ENCODE measurements at places on chromosomes 4 and X. TPM values are rescaled to one million over a fixed set of nuclear protein-coding genes. Genes with fewer than 3 reads are reported as not detected.
A peak's percentile ranks its signal among the peaks of the same experiment; 100 is the strongest.

The ADH6 gene
- total RNA-seq: not detected

The TLR6 gene
- total RNA-seq: 1.8 TPM

The RHOXF1 gene
- total RNA-seq: not detected

The DAPP1 gene
- 24.7 TPM for total RNA-seq

DNA sequence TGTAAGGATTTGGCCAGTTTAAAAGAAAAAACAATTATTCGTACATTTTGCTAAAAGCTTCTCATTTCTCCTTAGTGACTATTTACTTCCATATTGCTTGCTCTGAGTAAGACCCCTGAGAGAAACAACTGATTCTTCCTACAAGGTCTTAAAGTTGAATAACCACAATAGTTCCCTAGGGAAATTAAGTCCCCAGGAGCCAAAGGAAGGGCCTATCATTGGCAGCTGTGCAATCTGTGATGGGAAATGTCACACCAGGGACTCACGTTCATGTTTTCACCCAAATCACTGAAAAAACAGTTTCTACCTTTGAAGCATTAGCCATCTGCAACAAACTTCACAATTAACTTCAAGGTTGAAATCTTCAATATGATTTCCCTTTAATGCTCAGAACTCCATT, 66.7 kb downstream of the JADE1 start:
- DNase-seq: no peak

GRCh38 chr4:68861057-68861456, 45.3 kb downstream of the UGT2B10 start:
- DNase-seq: no peak

- no peak for DNase-seq
Observed at GRCh38 chr4:155367608-155368007, 9.2 kb downstream of the MAP9 start.

GRCh38 chr4:176671532-176671931, 121.2 kb downstream of the VEGFC start:
- DNase-seq: no peak

- DNase-seq: no peak
Observed at GRCh38 chr4:151524610-151525009, 115.6 kb downstream of the FHIP1A start.

DNA sequence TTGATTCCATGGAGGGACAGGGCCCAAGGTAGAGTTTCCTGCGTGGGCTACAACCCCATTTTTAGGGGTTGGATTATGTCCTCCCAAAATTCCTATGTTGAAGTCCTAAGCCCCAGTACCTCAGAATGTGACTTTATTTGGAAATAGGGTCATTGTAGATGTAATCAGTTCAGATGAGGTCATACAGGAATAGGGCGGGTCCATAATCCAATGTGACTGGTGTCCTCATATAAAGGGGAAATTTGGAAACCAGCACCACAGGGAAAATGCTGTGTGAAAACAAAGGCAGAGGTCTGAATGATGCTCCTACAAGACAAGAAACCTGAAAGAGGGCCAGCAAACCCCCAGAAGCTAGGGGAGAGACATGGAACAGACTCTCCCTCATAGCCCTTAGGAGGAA, 31.1 kb upstream of the MAMLD1 start:
- no peak for DNase-seq

GRCh38 chr4:83552924-83553323, 17.0 kb downstream of the GPAT3 start:
- DNase-seq: no peak

DNA sequence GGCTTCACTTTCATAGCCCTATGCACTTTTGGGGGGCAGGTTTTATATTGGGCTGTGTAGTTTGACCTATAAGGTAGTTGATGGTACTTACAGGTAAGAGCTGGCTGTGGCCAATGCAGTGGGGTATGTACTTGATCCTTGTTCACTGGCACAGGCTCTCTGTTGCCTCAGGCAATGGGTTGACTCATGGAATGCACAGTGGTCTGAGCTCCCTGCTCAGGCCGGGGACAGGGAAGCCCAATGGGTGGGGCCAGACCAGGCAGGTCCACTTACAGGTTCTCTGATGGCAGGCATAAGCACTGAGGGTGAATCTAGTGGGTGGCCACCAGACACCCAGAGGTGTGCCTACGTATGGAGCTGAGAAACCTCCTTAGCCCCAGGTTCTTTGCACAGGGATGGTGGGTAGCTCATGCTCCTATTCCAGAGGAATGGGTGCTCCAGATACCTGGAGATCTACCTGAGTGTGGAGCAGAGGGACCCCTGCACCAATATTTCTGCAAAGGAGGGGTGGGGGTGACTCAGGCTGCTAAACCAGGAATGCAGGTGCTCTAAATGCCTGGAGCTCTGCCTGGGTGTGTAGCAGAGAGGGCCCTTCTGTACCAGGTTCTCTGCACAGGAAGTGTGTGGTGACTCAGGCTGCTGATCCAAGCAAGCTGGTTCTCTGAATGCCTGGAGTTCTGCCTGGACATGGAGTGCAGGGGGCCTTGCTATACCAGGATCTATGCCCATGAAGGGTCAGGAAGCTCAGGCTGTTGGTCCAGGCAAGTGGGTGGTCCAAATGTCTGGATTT, 52.3 kb downstream of the IL1RAPL2 start:
- DNase-seq: no peak

DNA sequence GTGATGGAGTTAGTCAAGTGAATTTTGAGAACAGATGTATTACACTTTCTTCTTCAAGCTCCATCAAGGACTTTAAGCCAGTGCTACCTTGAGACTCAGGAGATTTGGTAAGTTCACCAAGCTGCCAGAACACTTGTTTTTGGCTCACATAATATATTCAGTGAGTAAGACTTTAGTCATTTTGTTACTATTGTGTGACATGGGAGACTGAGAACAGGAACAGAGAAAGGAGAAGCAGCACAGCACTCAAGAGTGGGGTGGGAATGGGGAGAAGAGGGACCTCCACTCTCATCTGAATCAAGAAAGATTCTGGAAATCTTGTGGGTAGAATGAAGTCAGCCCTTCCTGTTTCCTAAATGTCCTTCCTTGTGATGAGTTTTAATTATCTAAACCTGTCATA, 87.3 kb upstream of the TET2 start:
- peak; percentile 41 for DNase-seq

GRCh38 chrX:46279925-46280313, 265.3 kb downstream of the ZNF674 start:
- no peak for DNase-seq

- no peak for DNase-seq
Observed at GRCh38 chr4:133641191-133641590, 492.1 kb downstream of the PCDH10 start.

DNA sequence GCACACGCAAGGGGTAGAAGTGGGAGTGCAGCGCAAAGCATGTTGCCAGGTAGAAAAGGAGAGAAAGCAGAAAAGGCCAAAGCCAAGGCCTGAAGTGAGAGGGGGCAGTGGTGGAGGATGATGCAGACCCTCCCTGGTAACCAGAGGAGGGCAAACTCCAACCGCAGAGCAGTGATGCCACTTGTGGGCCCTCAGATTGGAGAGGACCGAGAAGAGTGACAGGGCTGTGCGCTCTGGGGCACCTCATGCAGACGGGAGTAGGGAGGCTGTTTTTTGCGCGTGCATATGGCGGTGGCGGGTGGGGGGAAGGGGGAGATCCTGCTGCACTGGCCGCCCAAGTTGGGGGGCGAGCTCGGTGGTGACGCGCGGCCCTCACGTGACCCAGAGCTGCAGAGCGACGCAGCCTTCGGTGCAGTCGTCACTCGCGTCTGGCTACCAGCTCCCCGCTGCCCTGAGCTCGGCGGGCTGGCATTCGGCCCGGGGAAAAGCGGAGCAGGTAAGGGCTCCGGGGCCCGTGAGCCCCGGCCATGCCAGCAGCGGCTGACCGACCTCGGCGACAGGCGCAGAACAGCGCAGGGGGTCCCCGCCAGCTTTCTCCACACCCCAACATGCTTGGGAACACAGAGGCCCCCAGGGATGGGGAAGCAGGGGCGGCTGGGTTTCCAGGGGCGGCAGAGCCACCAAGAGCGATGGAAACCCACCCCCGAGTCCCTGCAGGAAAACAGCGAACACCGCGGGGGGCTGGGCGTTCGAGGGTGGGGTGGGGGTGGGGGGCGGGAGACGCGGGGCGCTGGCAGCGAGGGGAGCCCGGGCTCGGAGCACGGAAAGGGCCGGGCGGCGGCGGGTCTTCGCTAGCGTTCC, at the start of gene BEX3:
Gene BEX3 (plus strand): TSS at position 421 of the 861 bp plus-strand sequence. CDS start 984 bp downstream, outside the sequence.
- peak; percentile 48 for DNase-seq

DNA sequence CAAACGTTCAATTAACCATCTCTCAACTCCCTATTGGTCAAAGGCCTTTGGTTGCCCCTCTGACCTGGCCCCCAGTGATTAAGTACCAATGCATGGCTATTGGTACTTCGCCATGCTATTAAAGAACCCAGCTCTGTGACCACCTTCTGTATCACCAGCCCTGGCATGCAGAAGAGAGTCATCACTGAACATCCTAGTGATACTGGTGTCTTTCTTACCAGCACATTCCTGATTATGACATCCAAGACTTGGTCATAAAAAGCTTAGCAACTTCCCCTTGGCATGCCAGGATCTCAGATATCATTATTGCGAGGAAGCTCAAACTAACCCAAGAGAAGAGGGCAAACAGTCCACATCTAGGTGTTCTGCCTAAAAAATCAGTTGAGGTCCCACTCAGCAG, 122.3 kb upstream of the OTUD4 start:
- DNase-seq: no peak

DNA sequence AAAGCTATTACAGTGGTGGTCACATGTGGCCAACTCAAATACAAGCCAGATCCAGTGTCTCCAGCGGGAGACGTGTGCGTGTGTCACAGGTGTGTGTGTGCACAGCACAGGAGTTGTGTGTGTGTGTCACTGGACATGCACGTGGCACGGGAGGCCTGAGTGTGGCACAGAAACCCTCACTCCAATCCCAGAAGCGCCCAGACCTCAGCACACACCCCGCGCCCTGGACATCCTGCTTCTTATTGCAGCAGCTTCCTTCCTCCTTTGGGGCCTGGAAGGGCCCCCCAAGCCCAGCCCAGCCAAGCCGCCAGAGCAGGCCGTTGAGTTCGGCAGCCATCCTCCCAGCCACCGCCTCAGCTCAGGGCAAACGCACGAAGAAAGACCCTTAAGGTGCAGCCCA, 37.9 kb downstream of the ACOX3 start:
- no peak for DNase-seq

DNA sequence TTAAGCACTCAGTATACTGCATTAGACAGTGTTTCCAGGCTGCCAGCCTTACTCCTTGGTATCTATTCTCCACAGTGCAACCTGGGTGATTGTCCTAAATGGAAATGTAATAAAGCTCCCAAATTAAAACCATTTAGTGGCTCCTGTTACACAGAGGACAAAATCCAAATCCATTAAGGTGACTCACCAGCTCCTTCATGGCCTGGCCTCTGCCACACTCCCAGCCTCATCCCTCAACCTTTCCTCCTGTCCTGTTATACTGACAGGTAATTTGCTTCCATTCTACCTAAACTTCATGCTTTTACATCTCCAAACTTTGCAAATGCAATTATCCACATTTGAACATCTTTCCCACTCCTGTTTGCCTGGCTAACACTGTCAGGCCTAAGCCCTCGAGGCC, 140.3 kb downstream of the INPP4B start:
- DNase-seq: no peak

GRCh38 chrX:124383354-124383753, 37.0 kb downstream of the SH2D1A start:
- DNase-seq: no peak

DNA sequence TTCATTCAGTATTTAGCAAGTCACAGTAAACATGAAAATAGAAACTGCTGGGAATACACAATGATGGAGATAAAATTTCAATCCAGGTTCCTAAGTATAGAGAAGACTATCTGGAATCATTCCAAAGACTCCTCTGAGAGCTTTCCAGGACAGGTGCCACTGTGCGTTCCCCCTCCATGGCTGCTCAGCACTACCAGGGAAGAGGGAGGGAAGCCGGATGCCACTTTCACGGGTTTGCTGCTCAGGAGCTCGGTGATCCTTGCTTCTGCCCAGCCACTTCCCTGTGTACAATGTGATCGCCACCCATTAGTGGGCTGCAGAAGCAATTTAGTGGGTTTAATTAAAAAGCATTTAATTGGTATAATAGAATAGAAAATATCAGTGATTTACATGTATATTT, 94.5 kb downstream of the FNIP2 start:
- no peak for DNase-seq

- no peak for DNase-seq
Observed at GRCh38 chr4:145199051-145199716, 18.8 kb upstream of the OTUD4 start.

- DNase-seq: peak; percentile 94
Observed at GRCh38 chr4:75630174-75630936, at the start of gene CDKL2. TSS of gene CDKL2 (minus strand) at chr4:75630528. CDS start at chr4:75625988, 4,540 bp downstream.

GRCh38 chrX:150527108-150527507, 41.3 kb upstream of the MTM1 start:
- no peak for DNase-seq

Data from activated CD4-positive, alpha-beta T cell treated with anti-CD3 and anti-CD28 coated beads for 36 hours (primary cell).